ENCODE measurements at places on chromosomes 13 and 19.

GRCh38 chr13:36839981-36840380 is 21.0 kb downstream of the RFXAP start:
- DNase-seq, result no peak

DNA sequence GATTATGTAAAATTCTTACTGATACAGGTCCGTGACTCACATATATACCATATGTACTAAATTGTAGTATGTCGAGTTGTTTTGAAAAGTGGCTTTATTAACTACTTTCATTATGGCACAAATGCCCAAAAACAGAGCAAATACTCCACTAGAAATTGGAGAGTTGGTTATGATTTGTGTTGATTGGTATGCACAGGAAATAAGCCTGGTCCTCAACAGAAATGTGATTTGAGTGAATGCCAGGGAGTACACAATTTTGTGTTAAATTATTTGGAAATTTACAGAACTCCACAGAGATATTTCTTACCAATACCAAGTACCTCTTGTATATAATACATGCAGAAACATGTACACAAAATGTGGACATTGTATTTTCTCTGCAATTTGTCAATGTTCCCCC is 676.7 kb downstream of the PCDH9 start:
- DNase-seq, result no peak

- DNase-seq, result no peak
Observed at GRCh38 chr13:57716295-57716694, 84.8 kb downstream of the PCDH17 start.

DNA sequence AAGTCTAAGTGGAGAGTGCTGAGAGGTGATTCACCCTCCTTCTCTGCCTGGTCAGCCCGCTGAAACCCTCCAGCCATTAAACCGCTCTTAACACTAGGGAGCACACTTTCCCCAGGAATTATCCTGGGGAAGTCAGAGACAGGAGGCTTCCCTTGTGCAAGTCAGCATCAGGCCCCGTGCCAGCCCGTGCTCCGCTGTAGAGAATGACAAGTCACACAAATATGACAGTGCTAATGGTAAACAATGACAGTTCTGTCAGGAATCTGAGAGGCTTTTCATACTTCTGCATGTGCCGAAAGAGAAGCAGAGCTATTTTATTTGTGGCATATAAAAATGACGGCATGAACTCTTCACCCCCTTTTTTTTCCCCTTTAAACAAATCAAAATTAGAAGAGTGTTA is 816.9 kb upstream of the SLC10A2 start:
- no peak for DNase-seq

DNA sequence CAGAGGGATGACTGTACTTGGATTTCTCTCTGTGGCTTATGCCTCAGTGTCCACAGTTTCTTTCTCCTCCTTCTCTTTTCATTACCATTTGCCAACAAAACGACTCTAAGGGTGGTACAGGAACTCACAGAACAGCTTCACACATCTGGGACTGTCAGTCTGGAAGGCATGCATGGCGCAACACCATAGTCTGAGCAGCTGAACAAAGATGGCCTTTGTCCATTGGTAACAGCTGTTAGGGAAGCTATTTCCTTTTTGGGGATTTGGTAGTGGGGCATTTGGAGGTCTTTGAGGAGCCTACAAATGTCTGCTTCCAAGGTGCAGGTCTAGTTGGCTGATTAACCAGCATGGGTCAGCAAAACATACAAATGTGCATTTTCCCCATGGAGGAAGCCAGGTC is 81.4 kb upstream of the PCDH8 start:
- DNase-seq, result no peak

GRCh38 chr13:94170145-94170571 is 309.3 kb downstream of the DCT start:
- DNase-seq, result no peak

- DNase-seq, result no peak
Observed at GRCh38 chr13:80123945-80124344, 217.0 kb downstream of the SPRY2 start.
